ENCODE measurements at places on chromosomes 3 and 15.

DNA sequence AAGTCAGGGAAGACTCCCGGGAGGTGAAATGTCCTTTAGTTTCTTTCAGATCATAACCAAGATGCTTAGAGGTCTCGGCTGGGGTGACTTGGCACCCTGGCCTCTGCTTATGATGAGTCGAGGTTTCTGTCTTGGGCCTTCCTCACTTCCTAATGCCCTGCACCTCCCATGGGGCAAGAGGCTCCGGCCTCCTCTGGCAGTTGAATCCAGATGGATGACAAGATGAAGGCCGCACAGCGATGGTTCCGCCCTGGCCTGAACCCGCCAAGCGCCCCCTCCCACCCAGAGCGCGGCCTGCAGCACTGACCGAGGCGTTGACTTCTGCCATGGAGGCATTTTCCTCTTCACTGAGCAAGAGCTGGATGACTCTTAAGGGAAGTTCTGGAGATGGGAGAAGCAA, 31.3 kb downstream of the MUC20 start:
- DNase-seq: no peak

DNA sequence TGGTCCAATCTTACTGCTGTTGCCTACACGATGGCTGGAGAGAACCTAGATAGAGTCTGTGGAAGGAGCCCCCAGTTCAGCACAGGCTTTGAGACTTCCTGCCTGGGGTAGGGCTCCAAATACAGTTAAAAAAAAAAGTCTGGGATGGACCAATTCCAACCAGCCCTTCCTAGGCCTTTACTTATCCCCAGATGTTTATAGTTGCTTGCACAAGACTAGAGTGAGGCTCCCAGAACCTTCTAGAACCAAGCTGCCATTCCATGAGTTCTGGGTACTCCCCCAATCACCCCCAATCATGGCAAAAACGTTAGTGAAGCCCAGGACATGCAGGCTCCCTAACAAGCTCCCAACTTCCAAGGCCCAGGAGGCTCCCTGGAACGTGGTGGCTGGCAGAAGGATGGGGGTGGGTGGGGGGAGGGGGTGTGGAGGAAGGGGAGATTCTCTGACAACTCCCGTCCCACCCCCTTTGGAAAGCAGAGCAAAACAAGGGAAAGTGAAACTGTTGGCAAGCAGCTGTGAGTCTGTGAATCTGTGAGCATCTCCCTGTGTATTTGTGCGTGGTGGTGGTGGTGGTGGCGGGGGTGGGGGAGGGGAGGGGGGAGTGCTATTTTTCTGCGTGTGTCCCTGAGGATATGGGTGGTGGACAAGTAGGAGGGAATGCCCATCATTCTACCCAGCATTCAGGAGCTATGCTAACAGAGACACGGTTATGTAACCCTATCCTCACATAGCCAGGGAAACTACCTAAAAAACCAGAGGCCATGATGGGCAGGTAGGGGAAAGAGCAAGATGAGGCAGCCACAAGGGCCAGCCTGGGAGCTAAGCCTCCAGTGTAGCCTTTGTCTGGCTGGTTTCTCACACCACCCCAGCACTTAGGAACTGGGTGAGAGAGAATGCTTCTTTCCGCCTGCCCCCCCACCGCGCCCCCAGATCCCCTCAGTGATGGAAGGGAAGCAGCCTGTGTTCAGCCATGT, 2.0 kb downstream of the MST1R start:
- no peak for DNase-seq

- DNase-seq: no peak
Measured at GRCh38 chr15:25879438-25879837, 16.3 kb upstream of the ATP10A start.

GRCh38 chr3:32961189-32961715, 9.8 kb downstream of the CCR4 start:
- DNase-seq: peak; percentile 31

DNA sequence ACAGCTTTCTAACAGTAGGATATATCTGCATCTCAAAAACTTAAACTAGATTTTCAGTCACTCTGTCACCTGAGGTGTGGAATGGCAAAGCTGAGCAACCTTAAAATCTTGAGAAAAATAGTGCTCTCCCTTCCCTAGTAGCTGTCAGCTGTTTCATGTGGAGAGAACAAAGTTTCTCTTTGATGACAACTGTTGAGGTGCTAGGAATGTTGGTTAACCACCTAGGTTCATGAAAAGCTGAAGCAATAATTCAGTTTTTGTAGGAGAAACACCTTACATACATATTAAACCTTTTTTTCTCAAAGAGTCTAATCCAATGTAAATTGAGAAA, 40.8 kb downstream of the TCF12 start:
- no peak for DNase-seq

DNA sequence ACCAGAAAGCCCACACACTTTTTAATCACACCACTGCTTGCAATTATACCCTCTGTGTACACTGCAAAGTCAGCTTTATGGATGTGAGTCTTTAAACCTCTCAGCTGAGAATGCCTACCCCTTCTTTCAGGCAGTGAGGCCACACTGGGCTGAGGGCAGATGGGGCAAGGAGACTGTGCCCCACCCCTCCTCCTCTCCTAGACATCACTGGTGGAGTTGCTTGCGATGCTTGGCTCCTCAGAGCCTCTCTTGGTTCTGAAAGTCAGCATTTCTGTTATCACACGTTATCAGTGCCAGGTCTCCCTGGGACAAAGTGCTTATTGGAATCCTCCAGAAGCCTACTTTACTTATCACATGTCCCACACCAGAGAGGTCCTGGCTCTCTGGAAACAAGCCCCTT, 128.2 kb downstream of the ZNF621 start:
- no peak for DNase-seq

DNA sequence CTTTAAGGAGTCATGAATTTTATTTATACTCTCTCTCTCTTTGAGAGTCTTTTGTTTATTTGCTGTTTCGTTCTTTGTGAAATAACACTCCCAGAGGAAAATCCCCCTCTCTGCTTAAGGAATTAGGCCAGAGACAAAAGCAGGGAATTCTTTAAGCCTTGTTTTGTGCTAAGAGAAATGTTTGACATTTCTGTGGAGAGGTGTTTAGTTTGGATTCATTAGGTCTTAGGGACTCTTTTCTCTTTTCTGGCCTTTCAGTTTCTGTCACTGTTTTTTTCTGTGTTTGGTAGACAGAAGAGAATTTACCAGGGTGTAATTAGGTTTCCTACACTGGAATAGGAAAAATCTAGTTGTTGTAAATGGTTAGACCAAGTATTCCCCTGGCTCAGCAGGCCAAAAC, 241.8 kb upstream of the NR2F2 start:
- no peak for DNase-seq

GRCh38 chr3:141074529-141074928, 23.4 kb downstream of the SPSB4 start:
- DNase-seq: no peak

GRCh38 chr15:66939451-66940023, 125.9 kb upstream of the SMAD3 start:
- no peak for DNase-seq

- no peak for DNase-seq
Measured at GRCh38 chr15:40295877-40296560, 11.7 kb downstream of the PLCB2 start.

DNA sequence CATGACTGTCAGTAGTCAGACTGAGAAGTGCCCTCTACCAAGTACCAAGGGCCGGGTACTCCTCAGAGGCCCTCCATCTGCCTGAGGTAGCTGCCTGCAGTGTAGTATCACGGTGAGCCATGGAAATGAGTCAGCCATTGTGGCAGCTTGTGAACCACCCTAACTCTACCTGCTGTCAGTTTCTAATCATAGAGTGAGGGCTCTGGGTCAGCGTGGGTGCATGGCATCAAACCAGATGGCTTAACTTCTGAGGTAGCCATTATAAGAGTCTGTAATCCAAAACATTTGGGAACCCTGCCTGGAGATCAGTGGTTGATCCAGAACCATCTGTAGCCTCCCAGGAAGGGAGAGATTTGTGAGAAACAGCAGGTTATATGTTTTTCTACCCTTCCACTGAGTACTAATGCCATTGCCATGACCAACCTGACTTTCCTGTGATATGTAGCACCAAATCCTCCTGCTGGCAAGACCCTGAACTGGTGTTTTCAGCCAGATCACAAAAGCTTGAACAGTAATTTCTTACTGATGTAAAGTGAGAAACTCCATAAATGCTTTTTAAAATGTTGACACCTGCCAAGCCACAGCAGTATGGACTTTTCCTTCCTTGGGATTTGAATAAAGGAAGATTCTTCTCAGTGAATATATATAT, 38.9 kb downstream of the ABHD2 start:
- DNase-seq: peak; percentile 23

- DNase-seq: no peak
Measured at GRCh38 chr15:66936861-66937582, 128.4 kb upstream of the SMAD3 start.

DNA sequence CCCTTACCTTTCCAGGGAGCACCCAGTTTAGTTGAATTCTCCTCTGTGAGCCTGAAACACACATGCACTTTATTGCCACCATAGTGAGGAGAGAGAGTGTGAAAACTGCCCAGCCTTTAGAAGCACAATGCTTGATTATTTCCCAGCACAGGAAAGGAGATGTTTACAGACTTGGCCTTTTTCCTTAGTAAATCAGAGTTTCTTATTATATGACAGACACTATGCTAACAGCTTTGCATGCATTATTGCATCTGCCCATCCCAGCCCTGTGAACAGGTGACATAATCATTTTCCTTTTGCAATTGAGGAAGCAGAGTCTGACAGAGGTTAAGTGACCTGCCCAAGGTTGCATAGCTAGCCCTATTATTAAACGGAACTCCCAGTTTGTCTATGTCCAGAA, 36.5 kb downstream of the CAPN3 start:
- no peak for DNase-seq

DNA sequence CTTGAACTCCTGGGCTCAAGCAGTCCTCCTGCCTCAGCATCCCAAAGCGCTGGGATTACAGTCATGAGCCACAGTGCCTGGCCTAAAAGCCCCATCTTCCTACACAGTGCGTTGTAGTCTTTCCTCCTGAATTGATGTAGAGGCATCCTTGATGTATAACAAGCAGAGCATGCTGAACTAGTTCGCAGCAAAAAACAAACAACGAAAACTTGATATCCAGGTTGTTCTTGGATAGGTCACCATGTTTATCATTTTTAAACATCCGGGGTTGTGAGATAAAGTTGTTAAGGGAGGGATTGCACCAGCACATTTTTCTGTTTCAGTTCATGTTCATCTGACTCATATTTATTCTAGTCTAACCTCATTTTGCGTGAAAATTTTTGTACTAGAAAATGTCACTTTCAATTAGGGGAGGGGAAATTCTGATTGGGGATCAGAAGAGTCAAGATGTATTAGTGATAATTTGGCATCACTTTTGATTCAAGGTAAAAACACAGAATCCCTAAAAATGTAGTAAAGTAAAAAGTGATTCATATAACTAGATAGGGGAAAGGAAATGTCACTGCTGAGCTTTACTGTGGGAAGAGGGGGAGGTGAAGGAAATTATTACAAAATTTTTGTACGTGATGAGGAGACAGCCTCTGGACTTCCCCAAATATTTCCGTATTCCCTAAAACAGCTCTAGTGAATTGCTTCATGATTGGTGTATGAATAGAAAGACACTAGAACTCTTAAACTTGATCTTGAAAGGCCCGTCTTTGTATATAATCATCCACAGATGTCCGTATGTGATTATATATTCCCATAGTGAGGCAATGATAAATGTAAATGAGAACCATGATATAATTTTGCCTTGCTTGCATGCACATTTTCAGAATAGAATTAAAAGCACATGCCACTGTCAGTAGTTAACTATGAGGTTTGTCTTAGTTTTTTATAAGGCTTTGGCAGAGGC, 22.9 kb downstream of the RAB8B start:
- DNase-seq: no peak

- no peak for DNase-seq
Measured at GRCh38 chr15:50053055-50053856, 65.8 kb downstream of the ATP8B4 start.

DNA sequence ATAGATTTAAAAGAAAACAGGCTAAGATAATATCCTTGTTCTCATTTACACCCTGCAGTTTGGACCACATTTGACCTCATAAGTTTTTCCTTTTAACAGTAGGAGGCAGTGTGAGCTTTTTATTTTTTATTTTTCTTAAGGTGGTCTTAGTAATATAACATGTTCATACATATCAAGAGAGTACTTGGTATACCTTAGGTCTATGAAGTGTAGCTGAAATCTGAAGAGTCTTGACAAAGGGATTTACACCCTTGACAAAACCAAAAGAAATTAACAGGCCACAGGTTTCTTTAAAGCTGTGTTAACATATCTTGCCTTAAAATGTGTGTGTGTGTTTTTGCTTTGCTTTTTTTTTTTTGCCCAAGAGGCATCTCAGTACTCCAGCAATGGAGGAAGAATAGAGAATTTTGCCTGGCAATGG, 3.2 kb downstream of the RAP2B start:
- DNase-seq: no peak

DNA sequence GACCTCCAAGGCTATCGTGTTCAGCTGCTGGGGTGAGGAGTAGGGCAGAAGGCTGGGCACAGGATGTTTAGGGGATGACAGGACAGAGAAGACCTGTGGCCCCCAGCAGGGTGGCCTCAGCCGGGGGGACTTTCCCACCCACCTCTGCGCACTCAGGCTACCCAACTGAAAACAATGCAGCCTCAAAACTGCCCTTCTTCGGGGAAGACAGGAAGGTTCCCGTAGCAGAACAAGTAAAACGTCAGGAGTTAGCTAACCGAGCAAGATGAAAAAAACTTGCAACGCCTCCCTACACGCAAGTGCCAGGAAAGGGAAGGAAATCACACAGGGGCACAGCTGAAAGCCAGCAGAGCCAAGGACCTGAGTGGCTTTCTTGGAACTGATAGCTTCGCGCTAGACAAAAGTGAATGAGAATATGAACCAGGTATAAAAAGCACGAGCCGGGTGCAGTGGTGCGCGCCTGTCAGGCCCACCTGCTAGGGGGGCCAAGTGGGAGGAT, 38.4 kb upstream of the FURIN start:
- peak; percentile 72 for DNase-seq

DNA sequence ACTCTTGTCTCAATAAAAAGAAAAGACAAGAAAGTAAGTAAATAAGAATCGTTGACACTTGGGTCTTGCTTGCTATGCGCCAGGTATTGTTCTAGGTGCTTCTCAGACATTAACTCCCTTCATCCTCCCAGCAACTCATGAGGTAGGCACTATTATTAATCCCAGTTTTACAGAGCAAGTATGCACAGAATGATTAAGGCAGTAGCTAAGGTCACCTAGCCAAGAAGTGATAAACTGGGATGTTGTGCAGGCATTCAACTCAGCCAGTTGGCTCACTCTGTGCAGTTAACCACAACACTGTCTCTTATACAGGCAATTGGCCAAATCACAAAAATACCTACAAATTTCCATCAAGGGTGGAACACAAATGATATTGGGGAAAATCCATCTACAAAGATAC, 1.7 kb upstream of the C3orf33 start:
- no peak for DNase-seq

GRCh38 chr3:89335693-89336092, 228.3 kb downstream of the EPHA3 start:
- DNase-seq: no peak

GRCh38 chr3:101995371-101996046, 146.2 kb downstream of the NFKBIZ start:
- no peak for DNase-seq
